Fibroblast of skin of left biceps (primary cell): ENCODE measurements at places on chromosomes 5 and 9.

DNA sequence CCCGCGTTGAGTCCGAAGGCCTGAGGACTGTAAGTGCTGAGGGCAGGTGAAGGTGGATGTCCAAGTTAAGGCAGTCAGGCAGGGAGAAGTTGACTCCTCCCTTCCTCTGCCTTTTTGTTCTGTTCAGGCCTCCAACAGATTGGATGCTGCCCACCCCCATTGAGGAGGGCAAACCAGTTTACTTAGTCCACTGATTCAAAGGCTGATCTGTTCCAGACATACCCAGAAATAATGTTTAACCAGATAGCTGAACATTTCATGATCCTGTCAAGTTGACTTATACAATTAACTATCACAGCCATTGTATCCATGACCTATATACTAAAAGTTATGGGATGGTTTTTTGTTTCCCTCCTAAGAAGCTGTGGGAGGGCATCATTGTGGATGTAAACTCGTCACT, 8.3 kb upstream of the TEX48 start:
- no peak for DNase-seq

DNA sequence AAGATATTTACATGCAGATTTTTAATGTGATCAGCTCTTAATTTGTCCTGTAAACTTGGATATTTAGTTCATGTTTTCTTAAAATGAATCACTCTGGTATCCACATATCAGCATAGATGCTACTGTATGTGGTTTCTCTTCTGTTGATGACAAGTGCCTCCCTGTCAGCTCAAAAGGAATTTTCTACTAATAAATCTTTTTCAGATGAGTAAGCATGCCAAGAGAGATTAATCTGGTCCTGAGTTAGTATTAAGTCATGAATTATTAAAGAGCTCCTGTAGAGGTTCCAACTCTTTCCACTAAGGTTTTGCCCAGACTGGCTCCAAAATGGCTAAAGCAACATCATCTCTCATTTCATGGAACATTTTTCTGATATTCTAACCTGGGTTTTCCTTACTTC, 129.2 kb downstream of the GOLPH3 start:
- peak; percentile 64 for DNase-seq

- no peak for DNase-seq
Observed at GRCh38 chr5:128144491-128144890, 60.9 kb downstream of the SLC12A2 start.

GRCh38 chr5:13354611-13355010, 589.9 kb downstream of the DNAH5 start:
- DNase-seq = no peak

DNA sequence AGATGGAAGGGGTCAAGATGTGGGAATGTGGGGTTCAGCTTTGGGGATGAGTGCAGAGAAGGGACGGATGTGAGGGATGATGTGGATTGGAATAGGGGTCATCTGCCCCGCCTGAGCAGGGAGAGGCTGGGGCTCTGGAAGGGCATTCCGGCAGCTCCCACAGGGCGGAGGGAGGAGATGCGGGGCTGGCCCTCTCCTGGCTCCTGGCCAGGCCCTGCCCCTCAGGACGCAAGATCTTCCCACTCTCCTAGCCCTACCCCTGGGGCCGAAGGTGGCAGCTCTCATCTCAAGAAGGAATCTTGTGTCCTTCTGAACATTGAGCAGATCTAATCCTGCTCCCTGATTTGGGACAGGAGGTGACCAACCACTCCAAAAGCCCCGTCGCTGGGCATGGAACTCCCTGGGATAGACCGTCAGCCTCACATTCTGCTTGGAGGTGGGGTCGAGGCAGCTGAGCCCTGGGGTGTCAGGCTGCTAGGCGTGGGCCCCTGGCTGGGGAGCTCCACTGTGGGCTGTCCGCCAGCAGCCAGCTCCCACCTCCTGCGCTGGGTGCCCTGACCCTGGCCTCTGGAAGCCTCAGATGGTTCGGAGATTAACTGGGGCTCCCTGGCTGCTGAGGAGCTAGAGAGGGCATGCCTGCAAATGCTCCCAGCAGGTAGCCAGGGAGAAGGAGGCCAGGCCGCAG, 125.2 kb downstream of the ZNF354C start:
- no peak for DNase-seq
